ENCODE measurements at places on chromosomes 3 and 15.

DNA sequence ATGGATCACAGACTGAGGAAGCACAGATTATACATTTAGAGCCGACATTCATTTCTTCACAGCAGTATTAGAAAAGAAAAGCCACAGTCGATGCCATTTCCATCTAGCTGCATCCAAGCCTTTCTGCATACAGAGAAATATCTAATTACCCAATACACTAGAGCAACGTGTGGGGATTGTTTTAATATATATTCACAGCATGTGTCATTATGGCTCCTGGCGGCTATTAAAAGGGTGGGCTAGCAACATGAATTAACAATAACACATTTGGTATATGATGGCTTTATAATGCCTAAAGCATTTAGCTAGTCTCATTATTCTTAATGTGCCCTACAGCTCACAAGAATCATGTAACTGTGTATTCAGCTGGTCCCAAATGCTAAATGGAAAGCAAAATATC, 1030.5 kb downstream of the FHIT start:
- no peaks in the 10 kb centered on the region for H3K4me1 ChIP-seq
- H3K27me3 ChIP-seq = no peaks in the 10 kb centered on the region
- H3K4me3 ChIP-seq = no peak overlapping the region
- DNase-seq = no peak
- H3K36me3 ChIP-seq = no peaks in the 10 kb centered on the region
- no peak overlapping the region for H3K27ac ChIP-seq

GRCh38 chr3:111081008-111081545, 9.5 kb downstream of the NECTIN3 start:
- H3K27ac ChIP-seq = no peak overlapping the region
- H3K4me3 ChIP-seq = no peak overlapping the region
- H3K4me1 ChIP-seq = no peaks in the 10 kb centered on the region
- no peak for DNase-seq

- peaks cover 25% of the 10 kb centered on the region for H3K36me3 ChIP-seq
- H3K4me3 ChIP-seq = peak within 1 kb of the TSS; percentile 72
- no peak within 1 kb of the TSS for H3K27ac ChIP-seq
- no peaks in the 10 kb centered on the region for H3K27me3 ChIP-seq
These were observed at the start of gene LRRK1 for GRCh38 chr15:100918690-100919480. TSS of gene LRRK1 (plus strand) at chr15:100919357. CDS start at chr15:100924633, 5,276 bp downstream.

GRCh38 chr15:80203361-80203885, 48.6 kb downstream of the CTXND1 start:
- H3K4me1 ChIP-seq = peaks cover 10% of the 10 kb centered on the region
- no peak for DNase-seq
- no peak overlapping the region for H3K27ac ChIP-seq
- no peaks in the 10 kb centered on the region for H3K36me3 ChIP-seq
- H3K4me3 ChIP-seq = no peak overlapping the region

Measured in PC-9 (cell line).